ENCODE measurements at places on chromosomes 16 and 17. TPM values are rescaled to one million over a fixed set of nuclear protein-coding genes. Genes with fewer than 3 reads are reported as not detected.

DNA sequence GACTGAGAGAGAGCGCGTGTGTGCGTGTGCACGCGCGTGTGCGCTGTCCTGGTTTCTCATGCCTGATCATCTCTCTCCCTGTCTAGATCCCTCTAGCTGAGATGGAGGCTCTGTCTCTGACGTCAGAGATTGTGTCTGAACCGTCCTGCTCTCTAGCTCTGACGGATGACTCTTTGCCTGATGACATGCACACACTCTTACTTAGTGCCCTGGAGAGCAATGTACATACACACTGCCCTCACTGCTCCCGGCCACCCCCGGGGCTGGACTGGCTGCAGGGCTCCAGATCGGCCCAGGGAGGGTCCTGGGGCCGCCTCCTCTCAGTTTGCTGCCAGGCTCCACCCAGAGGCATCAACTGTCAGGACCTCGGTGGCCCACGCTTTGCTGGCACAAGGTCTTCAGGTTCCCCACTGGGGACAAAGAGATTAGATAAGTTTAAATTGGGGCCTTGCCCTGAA lies 13.1 kb upstream of the ABCC3 start:
- no peak for DNase-seq
- H3K27ac ChIP-seq: peak overlapping the region; percentile 29
- H3K4me3 ChIP-seq: no peak overlapping the region

RGS9 gene
- 2.8 TPM for total RNA-seq

GRCh38 chr17:50093807-50094206 lies 1.3 kb upstream of the PDK2 start:
- no peak overlapping the region for H3K27ac ChIP-seq
- H3K4me3 ChIP-seq: peak overlapping the region; percentile 93
- H3K4me1 ChIP-seq: peaks cover 21% of the 10 kb centered on the region
- no peak for DNase-seq
- no peaks in the 10 kb centered on the region for H3K27me3 ChIP-seq

DNA sequence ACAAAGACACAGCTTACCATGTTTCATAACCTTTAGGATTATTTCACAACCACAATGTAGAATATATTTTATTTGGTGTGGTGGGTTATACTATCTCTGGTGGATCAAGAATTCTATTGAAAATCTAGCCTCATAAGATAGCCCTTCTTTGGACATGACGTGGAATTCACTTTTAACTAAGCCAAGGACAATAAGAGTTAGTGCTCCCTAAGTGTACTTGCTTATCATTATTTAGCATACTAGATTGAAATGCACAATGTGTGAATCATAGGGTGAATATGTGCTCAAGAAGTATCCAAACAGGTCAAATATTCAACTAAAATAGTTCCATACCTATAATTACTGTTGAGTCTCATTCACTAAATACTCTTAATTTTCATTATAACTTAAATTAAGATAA lies 1179.5 kb upstream of the GOT2 start:
- no peaks in the 10 kb centered on the region for H3K27me3 ChIP-seq
- DNase-seq: no peak
- H3K4me3 ChIP-seq: no peak overlapping the region
- no peaks in the 10 kb centered on the region for H3K36me3 ChIP-seq

DNA sequence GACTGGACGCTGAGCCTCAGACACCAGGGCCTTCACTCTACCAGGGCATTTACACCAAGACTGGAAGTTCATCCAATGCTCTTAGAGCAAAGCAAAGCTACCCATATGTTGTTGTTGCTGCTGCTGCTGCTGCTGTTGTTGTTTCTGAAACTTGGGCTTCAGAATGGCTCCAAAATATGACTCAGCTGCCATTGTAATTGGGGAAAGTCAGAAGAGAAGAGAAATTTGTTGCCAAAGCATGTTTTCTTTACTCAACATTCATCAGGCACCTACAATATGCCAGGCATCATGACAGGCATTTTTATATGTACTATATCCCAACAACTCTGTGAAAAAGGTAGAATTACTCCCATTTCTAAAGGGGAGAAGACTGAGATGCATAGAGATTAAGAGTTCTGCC lies 11.9 kb downstream of the KRT32 start:
- no peak overlapping the region for H3K4me3 ChIP-seq
- H3K27me3 ChIP-seq: peaks cover 6% of the 10 kb centered on the region
- no peak for DNase-seq
- no peak overlapping the region for H3K27ac ChIP-seq
- peaks cover 4% of the 10 kb centered on the region for H3K36me3 ChIP-seq
- no peaks in the 10 kb centered on the region for H3K4me1 ChIP-seq

DNA sequence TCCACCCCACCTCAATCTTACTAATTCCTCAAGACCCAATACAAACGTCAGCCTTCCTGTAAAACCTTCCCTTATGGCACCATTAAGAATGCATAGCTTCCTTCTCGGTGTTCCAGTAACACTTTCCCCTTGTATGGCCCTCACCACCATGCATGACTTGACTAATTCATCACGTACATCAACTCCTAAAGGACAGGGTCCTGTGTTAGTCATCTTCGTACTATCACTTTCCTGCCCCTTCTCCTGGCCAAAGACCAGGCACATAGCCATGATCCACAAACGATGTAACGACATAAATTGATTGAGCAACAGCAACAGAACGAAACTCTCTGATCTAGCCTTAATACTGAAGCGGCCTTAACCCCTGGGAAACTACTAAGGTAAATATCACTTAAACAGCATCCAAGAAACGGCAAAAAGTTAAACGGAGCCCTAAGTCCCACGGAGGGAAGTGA lies 612 bp downstream of the PSMD12 start:
- DNase-seq: no peak
- peaks cover 37% of the 10 kb centered on the region for H3K4me1 ChIP-seq
- peak overlapping the region; percentile 95 for H3K4me3 ChIP-seq
- H3K27ac ChIP-seq: peak overlapping the region; percentile 90
- H3K27me3 ChIP-seq: no peaks in the 10 kb centered on the region

SDR42E1 gene
- total RNA-seq: not detected

CPHXL2 gene
- not detected for total RNA-seq

ABCC12 gene
- 0.07 TPM for total RNA-seq

DNA sequence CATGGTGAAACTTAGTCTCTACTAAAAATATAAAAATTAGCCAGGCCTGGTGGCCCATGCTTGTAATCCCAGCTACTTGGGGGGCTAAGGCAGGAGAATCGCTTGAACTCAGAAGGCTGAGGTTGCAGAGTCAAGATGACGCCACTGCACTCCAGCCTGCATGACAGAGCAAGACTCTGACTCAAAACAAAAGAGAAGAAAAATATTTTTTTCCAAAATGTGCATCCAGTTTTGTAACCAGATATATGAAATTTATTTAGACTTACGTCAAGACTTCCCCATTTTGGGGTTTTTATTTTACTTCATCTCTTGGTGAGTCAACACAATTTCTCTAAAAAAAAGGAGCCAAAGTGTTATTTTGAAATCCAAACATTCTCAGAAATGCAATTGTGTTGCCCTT lies 5.5 kb upstream of the TM4SF5 start:
- peaks cover 8% of the 10 kb centered on the region for H3K27me3 ChIP-seq
- DNase-seq: no peak
- H3K36me3 ChIP-seq: no peaks in the 10 kb centered on the region
- H3K27ac ChIP-seq: no peak overlapping the region
- H3K4me3 ChIP-seq: no peak overlapping the region
- H3K4me1 ChIP-seq: no peaks in the 10 kb centered on the region

SPNS3 gene
- total RNA-seq: not detected

DNA sequence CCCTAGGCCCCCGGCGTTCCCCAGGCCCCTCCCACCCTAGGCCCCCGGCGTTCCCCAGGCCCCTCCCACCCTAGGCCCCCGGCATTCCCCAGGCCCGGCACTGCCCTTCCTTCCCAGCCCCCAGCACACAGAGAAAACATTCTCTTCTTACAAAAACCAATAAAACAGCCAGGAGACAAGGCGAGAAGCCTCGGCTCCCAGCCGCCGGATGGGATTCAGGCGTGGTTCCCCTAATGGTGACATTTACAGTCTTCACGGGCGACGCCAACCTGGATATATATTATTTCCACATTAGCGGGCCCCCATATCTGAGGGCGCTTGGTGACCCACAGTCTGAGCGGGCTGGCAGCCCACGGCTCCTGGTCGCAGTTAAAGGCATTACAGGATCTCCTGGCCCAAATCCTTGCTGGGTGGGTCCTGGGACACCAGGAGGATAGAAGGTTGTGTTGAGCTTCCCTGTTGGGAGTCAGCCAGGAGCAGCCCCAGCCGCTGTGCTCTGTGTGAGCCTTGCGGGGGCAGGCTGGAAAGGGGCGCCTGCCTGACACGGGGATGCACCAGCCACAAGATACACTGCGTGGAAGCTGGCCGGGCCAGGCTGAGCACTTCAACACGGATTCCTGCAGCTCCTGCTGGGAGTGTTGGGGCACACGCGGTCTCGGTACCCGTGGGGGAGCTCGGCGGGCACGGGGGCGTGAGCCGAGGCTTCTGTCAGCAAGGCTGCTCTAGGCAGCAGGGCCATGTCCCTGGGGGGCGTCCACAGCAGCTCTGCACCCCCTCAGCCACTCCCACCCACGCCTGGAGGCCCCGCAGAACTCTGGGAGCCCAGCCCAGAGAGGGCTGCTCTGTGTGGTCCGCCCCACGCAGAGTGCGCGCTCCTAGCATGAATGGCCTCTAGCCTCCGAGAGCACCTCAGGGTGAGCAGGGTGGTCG lies 83.7 kb downstream of the LMF1 start:
- peaks cover 5% of the 10 kb centered on the region for H3K4me1 ChIP-seq
- no peak for DNase-seq

- no peak for DNase-seq
- peaks cover 3% of the 10 kb centered on the region for H3K27me3 ChIP-seq
- no peak overlapping the region for H3K27ac ChIP-seq
- no peaks in the 10 kb centered on the region for H3K36me3 ChIP-seq
- H3K4me3 ChIP-seq: no peak overlapping the region
Measured at GRCh38 chr16:87198328-87198832, 118.8 kb downstream of the C16orf95 start.

DNA sequence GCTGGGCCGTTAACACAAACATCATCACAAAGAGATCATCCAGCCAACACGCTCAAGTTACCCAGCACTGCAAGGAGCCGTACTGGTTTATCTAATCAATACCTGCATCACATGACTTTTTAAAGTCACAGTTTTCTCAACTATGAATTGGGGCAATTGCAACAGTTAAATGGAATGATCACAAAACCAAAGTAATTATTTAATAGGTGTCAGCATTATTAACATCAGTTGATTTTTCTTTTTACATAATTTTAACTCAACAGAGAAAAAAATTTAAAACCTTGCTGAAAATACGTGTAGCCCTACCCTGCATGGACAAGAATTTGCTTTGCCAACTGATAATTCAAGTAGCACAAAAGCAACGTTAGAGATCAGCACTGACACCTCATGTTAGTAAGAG lies 95.7 kb upstream of the SOX9 start:
- no peak overlapping the region for H3K27ac ChIP-seq
- peaks cover 22% of the 10 kb centered on the region for H3K4me1 ChIP-seq
- no peaks in the 10 kb centered on the region for H3K36me3 ChIP-seq
- DNase-seq: no peak

- H3K27ac ChIP-seq: no peak overlapping the region
- H3K36me3 ChIP-seq: peaks cover 11% of the 10 kb centered on the region
- no peaks in the 10 kb centered on the region for H3K27me3 ChIP-seq
- peaks cover 7% of the 10 kb centered on the region for H3K4me1 ChIP-seq
Measured at GRCh38 chr16:46906360-46907060, 22.3 kb downstream of the GPT2 start.

DNA sequence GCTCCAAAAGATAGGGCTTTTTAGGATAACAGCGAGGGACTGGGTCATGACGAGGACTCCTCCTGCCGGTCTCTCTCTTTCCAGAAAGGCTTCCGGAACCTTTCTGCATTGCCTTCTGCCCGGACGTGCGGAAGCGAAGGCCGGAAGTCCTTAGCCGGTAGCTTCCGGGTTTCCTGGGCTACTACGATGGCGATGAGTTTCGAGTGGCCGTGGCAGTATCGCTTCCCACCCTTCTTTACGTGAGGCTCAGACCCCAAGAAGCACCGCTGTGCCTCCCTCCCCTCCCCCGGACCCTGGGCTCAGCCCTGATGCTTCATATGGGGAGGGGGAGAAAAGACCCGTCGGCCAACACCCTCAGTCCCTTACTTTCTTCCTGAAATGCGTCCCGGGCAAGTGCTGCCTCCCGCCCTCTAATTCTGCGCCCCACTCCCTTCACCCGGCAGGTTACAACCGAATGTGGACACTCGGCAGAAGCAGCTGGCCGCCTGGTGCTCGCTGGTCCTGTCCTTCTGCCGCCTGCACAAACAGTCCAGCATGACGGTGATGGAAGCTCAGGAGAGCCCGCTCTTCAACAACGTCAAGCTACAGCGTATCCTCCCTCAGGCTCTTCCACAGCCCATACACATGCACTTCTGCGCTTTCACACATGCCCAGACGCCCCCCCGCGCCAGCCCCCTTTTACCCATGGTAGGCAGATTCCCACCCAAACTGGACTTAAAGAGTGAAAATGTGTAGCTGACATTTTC lies at the start of gene VPS25:
Gene VPS25 (plus strand): TSS at position 160 of the 746 bp plus-strand sequence. CDS start 27 bp downstream, at position 187.
- peaks cover 27% of the 10 kb centered on the region for H3K4me1 ChIP-seq
- peak; percentile 75 for DNase-seq
- H3K36me3 ChIP-seq: no peaks in the 10 kb centered on the region
- H3K27ac ChIP-seq: peak within 1 kb of the TSS; percentile 99
- H3K27me3 ChIP-seq: no peaks in the 10 kb centered on the region
- H3K4me3 ChIP-seq: peak within 1 kb of the TSS; percentile 98

BEAN1 gene
- total RNA-seq: 1.5 TPM

ZG16 gene
- not detected for total RNA-seq

PPP1R1B gene
- total RNA-seq: not detected

MT4 gene
- not detected for total RNA-seq

NLRP1 gene
- 55.4 TPM for total RNA-seq

- no peak for DNase-seq
- no peaks in the 10 kb centered on the region for H3K27me3 ChIP-seq
- no peak overlapping the region for H3K27ac ChIP-seq
- no peaks in the 10 kb centered on the region for H3K4me1 ChIP-seq
- no peak overlapping the region for H3K4me3 ChIP-seq
Measured at GRCh38 chr16:75635036-75635435, 12.0 kb upstream of the ADAT1 start.

Measured in neural crest cell (in vitro differentiated cells).